ENCODE measurements at places on chromosomes 12 and 14.

- DNase-seq, result peak; percentile 47
Observed at GRCh38 chr14:30874999-30875787, 834 bp downstream of the COCH start.

- no peak for DNase-seq
Observed at GRCh38 chr12:47433876-47434275, 272.0 kb downstream of the RPAP3 start.

GRCh38 chr12:56336361-56337167 lies 2.1 kb upstream of the IL23A start:
- no peak for DNase-seq

GRCh38 chr14:101074196-101075024 lies 170.9 kb upstream of the RTL1 start:
- DNase-seq, result no peak

GRCh38 chr12:5691943-5692342 lies 253.1 kb downstream of the ANO2 start:
- no peak for DNase-seq

DNA sequence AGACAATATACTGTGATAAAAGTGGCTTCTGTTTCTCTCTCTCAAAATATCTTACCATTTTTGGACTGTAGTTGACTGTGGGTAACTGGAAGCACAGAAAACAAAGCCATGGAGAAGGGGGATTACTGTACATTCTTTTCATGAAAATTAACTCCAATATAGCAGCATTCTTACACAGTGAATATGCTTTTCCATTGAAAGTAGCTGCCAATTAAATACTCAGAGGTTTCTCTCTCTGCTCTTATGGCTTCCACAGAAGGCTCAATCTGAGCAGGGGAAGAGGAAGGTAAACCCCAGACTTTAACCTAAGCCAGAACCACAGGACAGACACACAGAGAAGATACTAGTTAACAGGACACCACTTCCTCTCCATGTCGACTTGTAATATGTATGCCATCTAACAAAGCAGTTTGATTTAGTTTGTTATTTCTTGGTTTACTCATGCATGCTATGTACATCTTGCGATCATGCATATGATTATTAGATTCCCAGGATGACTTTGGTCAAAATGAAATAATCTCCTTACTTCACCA lies 150.2 kb downstream of the SSPN start:
- DNase-seq, result no peak

DNA sequence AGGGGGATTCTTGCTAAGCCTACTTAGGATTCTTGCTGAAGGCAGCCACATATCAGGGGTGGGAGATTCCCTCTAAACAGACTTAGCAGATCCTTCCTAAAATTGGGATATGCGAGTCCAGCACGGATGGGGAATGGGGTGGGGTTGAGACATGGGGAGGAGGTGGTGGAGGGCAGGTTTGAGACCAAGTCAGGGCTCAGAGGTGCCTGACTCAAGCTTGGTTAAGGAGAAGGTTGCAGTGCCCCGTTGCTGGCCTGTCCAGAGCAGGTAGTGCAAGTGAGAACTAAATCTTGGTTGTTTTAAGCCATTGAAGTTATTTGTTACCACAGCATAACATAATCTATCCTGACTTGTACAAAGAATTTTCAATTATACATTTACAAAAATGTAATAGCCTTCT lies 359.7 kb downstream of the AACS start:
- no peak for DNase-seq

DNA sequence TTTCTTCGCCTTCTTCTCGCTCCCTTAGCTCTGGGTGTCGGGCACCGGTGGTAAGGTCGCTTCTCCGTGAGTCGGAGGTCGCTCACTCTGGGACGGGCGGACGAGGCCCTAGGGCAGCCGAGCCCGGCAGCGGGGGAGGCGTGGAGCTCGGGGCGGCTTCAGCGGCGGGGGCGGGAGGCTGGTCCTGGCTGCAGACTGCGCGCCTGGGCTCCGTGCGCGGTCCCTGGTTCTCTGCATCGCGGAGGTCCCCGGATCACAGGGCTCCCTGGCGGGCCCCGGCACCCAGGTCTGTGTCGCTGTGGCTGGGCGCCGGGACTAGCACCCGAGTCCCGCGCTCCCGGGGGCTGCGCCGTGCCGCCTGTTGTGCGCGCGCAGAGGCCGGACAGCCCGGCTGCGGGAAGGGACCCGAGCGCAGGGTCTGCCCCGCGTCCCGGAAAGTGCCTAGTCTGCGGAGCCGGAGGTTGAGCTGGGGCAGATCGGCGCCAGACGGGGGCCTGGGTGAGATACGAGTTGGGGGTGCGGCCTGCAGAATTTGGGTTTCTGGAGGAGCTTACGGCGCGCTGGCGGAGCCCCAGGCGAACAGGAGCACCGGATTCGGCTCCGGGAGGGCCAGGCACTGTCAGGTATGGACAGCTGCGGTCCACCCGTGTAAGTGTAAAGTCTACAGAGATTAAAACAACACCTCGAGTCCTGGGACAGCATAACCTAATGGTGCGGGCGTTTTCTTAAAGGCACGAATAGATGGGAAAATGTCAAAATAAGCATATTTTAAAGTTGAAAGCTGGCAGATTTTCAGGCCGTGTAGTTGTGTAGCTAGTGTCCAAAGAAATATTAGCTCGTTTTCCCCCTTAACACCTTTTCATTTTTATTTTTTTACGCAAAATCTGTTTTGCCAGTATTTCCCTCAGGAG lies 713 bp downstream of the FRMD6 start:
- peak; percentile 69 for DNase-seq

DNA sequence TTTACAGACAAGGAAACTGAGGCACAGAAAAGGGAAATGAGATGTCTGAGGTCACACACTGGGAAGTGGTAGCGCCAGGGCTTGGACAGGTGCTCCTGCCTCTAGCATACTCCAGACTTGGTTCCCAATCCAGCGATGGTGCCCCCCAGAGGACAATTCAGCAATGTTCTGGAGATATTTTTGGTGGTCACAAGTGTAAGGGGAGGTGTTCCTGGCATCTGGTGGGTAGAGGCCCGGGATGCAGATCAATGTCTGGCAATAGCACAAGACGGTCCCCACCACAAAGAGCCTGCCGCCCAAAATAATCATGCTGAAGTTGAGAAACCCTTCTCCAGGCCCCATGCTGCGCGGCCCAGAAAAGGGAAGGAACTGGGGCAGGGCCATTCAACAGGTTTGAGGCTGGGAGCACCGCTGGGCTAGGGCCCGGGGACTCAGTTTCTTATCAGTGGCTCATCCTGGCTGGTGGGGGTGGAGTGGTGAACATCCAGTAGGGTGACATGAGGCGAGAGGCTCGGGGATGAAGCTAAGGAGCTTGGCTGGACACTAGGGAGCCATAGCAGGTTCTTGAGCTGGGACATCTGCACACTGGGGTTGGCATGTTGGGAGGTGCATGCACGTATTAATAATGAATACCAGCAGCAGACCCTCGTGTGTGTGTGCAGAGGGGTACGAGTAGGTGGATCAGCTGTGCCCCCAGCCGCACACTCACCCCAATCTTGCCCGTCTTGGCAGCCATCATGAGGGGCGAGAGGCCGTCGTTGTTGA lies 35.1 kb downstream of the TRPV4 start:
- no peak for DNase-seq

DNA sequence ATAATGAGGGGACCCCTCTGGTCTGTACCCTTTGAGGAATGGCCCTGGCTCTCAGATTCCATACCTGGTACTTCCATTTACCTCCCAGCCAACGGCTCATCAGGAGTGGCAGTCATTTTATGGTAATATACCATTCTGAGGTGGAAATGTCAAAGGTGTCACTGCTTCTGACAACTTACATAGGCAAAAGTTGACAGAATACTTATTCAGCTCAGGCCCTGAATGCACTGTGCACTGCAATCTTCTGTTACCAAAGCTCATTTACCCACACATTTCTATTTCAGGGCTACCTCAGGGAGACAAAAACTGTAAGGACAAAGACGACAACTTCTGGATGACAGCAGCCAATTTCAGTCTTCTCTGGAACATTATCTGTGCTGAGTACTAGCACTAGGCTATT lies 212.2 kb upstream of the TMEM260 start:
- DNase-seq, result no peak

GRCh38 chr14:33282331-33283230 lies 343.9 kb downstream of the NPAS3 start:
- DNase-seq, result no peak
